Ascending aorta (tissue), 2 donors: ENCODE measurements at places on chromosomes 16 and 17. TPM values are rescaled to one million over a fixed set of nuclear protein-coding genes. Genes with fewer than 3 reads are reported as not detected.

DNA sequence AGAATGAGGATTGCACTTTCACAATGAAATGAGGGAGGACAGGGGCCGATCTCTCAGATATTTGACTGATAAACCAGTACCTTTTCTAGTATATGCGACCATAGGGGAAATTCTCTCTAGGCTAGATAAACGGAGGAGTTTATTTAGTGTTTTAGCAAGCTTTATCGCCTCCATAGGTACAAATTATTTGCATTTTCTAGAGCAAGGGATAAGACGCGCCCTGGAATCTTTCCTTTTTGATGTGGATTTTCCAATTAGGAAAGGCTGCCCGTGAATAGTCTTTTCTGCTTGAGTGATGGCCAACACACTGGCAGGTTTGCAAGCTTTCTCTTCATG lies 351 bp upstream of the GDPD1 start:
- DNase-seq = no peak

DNA sequence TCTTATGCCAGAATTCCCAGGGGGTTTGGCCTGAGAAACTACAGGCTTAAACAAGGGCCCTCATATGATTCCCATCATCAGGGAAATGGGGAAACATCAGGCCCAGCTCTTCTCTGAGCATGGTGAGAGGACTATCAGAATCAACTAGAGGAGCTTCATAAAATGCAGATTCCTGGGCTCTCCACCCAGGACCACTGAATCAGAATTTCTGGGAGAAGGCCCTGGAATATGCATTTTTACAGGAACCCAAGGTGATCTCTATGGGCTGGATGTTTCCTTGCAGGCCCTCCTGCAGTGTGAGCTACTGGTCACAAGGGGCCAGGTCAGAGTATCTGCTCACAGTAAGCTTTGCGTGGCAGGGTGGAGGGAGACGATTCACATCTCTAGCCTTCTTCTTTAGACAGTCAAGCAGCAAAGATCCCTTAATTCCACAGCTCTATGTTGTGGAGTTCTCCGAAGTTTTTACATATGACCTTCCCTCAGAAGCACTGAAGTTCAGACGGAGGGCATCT lies 38.8 kb upstream of the HOXB13 start:
- DNase-seq = no peak

DNA sequence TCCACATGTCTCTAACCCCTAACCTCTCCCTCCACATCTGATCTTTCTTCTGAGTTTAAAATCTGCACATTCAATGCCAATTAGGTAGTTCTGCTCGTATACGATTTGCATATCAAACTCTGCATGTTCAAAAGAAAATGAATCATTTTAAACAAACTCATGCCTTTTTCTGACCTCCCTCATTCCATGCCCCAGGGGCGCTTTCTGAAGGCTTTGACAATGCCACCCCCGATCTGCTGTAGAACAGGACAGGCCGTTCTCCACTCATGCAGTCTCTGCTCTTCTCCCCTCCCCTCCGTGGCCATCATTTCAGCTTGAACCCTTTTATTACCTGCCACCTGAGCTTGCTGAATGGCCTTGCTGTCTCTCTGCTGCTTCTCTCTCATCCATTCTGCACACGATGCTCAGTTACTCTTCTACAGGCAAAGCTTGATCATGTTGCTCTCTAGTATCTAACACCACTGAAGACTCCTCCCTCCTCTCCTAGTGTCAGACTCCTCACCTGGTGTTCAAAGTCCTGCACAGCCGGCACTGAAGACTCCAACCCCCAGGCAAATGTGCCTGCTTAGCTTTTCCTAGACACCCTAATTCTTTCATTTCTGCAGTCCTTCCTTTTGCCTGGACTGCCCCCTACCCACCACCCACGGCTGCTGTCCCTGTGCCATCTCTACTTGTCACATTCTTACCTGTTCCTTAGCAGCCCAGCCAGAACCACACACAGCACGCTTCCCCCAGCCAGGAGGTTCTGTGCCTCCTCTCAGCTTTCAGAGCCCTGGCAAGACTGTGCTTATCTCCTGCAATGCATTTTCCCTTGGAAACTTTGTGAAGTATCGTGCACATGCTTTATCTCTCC lies 6.2 kb downstream of the TMEM238L start:
- DNase-seq = no peak

DNA sequence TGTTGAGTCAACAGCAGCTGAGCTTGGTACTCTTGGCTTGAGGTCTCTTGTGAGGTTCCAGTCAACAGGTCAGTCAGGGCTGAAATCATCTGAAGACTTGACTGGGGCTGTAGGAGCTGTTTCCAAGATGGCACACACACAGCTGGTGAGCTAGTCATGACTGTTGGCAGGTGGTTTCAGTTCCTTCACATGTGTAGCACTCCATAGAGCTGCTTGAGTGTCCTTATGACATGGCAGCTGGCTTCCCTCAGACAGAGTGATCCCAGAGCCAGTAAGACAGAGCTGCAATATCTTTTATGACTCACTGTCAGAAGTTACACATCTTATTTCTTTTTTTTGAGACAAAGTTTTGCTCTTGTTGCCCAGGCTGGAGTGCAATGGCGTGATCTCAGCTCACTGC lies 19.5 kb upstream of the GAS7 start:
- DNase-seq = no peak

DNA sequence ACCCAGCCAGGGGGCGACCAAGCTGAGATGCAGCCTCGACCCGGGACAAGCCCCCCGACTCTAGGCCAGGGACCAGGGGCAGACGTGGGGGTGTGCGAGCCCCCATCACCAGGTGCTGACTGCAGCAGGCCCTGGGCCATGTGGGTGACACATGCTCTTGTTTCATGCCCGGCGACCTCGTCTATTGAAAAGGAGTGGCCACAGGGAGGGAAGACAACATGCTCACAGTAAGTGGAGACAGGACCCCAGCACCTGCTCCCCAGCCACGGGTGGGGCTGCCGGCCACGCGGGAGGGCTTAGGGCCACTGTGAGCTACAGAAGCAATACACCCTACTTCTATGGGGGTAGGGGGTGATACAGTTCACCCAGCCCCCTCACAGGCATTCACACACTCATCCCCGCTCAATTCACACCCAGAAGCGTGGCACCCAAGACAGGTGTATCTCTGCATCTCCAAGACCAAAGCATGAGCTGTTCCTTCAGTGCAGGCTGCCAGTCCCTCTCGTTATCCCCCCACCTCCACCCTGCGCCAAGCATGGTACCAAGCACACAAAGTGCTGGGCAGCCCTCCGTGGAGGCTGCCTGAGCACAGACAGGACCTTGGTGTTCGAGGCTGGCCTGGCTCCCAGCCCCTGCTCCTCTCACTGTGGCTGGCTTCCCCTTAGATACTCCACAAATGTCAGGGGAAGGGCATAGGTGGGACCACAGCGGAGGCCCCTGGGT lies 13.6 kb downstream of the VASN start:
- no peak for DNase-seq

DUXB gene
- total RNA-seq = not detected

CX3CL1 gene
- 251 TPM for total RNA-seq
